ENCODE measurements at places on chromosomes 6 and 20. TPM values are rescaled to one million over a fixed set of nuclear protein-coding genes. Genes with fewer than 3 reads are reported as not detected.

Gene HTR1E
- polyA plus RNA-seq = not detected

Gene OR5V1
- not detected for polyA plus RNA-seq

Gene NKAPL
- polyA plus RNA-seq = 1.4 TPM

Gene RSPO4
- polyA plus RNA-seq = 0.16 TPM

Gene SENP6
- polyA plus RNA-seq = 100 TPM

Gene ZNF451
- 24.4 TPM for polyA plus RNA-seq

Gene SERINC3
- polyA plus RNA-seq = 42.9 TPM

Gene REM1
- polyA plus RNA-seq = 6.0 TPM

Gene DBNDD2
- 22.1 TPM for polyA plus RNA-seq

Gene FYN
- polyA plus RNA-seq = 171 TPM

Gene COL10A1
- 0.17 TPM for polyA plus RNA-seq

Gene THBD
- polyA plus RNA-seq = 7.3 TPM

Gene SRMS
- polyA plus RNA-seq = not detected

Gene SOX12
- polyA plus RNA-seq = 19.1 TPM

Gene BMP2
- 2.9 TPM for polyA plus RNA-seq

Gene ENPP4
- polyA plus RNA-seq = 26.5 TPM

Gene WFDC12
- polyA plus RNA-seq = not detected

Gene XRN2
- 53.7 TPM for polyA plus RNA-seq

Gene RRAGD
- 111 TPM for polyA plus RNA-seq

Gene KLHDC3
- 198 TPM for polyA plus RNA-seq

Gene RALGAPB
- polyA plus RNA-seq = 14.7 TPM

Gene ADTRP
- 0.13 TPM for polyA plus RNA-seq

Gene ARFGEF3
- 1.5 TPM for polyA plus RNA-seq

Gene C6orf58
- polyA plus RNA-seq = 1.4 TPM

Gene PRDM13
- not detected for polyA plus RNA-seq

Gene GSTA3
- not detected for polyA plus RNA-seq

Gene WFDC5
- polyA plus RNA-seq = not detected

Gene NCOA3
- 14.9 TPM for polyA plus RNA-seq
